Activated CD4-positive, alpha-beta memory T cell treated with anti-CD3 and anti-CD28 coated beads for 36 hours (primary cell): ENCODE measurements at places on chromosomes 6 and 20.

DNA sequence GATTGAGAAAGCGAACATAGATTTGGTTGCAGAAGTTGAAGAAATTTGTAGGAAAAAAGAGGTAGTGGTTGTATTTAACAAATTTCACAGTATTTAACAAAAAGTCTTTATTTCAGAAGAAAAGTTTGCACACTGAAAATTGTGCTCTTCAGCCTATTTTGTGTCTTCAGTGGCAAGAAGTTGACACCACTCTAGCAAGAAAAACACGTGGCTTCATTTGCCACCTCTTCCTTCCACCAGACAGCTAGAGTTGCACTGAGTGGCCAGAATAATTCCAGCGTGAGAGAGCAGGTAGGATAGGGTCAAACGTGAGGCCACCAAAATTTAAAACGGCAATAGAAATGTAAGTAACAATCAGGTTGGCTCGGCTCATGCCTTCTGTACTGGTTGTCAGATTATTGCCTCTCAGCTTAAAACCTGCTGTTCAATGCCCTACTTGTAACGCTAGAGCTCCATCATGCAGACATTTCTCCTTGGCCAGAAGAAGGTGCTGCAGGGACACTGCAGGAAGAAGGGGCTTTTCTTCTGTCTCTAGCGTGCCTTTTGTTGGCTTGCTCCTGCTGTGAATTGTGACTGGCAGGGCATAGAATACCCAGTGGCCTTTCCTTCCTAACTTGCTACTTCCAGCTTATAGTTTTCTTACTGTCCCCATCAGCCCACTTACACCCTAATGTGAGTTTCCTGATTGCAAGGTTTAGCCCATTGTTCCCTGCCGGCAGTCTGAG, 12.1 kb downstream of the TRAPPC3L start:
- peaks cover 12% of the 10 kb centered on the region for H3K27me3 ChIP-seq
- H3K36me3 ChIP-seq: no peaks in the 10 kb centered on the region
- no peak overlapping the region for H3K4me3 ChIP-seq
- H3K4me1 ChIP-seq: no peaks in the 10 kb centered on the region
- no peak for DNase-seq

- H3K4me3 ChIP-seq: no peak overlapping the region
- H3K27me3 ChIP-seq: no peaks in the 10 kb centered on the region
- no peak for DNase-seq
- peaks cover 21% of the 10 kb centered on the region for H3K36me3 ChIP-seq
Observed at GRCh38 chr6:161216616-161217205, 57.1 kb downstream of the AGPAT4 start.

DNA sequence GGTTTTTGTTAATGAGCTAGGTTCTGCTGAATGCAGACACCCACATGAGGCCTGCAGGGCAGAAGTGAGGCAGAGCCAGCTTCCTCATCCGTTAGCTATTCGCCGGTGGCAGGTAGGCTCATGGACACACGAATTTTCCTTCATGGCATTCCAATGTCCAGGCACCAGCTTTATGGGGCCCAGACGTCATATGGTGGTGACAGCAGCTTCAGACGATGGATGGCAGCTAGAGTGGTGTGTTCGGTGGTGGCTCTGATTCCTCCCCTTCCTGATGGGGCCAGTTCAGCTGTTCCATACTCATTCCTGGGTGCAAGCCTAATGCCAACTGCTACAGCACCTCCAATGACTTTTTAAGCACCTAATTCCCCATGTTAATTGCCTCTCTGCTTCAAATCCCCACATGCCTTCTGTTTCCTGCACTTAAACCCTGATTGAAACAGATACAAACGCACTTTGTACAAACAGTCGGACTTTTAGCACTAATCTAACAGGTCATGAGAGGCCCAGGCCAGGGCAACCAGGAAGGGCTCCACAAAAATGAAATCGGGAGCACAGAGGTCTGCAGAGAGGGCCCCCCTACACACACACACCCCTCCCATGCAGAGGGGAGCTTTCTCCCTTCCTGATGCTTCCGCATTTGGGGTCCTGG, 35.7 kb upstream of the MLN start:
- H3K36me3 ChIP-seq: no peaks in the 10 kb centered on the region
- H3K27me3 ChIP-seq: peaks cover 2% of the 10 kb centered on the region
- H3K4me3 ChIP-seq: no peak overlapping the region
- H3K4me1 ChIP-seq: peaks cover 18% of the 10 kb centered on the region

DNA sequence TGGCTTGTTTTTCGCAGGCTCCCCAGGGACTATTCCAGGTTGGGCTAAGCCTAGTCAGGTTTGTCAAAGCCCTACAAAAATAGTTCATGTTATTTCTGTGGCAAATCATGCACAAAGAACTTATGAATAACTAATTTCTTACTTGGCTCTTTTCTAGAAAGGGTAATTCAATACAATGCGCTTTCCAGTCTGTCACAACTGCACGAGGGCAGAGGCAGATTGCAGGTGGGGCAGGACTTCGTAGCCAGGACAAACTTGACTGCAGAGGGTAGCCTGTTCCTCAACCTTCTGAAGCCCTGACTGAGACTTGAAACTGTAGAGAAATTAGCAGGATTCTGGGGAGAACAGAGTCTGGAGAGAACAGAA, 253.5 kb downstream of the QKI start:
- H3K36me3 ChIP-seq: no peaks in the 10 kb centered on the region
- peaks cover 8% of the 10 kb centered on the region for H3K4me1 ChIP-seq
- DNase-seq: no peak
- no peak overlapping the region for H3K27ac ChIP-seq
- H3K4me3 ChIP-seq: no peak overlapping the region

DNA sequence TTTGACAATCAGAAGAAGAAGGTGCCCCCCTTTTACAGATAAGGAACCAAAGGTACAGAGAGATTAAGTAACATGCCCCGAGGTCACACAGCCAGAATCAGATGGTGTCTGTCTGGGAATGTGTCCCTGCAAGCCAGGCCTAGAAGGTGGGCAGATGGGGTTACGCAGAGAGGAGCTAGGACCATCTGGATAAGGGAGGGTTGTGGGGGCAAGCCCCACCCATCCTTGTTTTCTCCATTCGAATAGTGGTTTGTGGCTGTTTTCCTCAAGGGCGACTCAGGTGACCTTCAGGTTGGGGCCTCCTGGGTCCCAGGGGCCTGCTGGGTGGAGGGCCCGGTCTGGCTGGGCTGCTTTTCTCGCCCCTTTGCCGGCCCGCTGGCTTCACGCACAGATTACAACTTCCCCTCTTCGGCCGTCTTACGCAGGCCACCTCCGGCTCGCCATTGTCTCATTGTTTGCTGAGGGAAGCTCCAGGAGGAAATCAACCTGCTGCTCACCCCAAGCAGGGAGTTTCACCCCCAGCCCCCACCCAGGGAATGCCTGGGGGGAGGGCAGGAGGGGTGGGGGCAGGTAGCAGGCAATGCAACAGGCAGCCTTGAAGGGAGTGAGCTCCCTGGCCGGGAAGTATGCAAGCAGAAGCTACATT, 30.8 kb upstream of the CSNK2A1 start:
- no peaks in the 10 kb centered on the region for H3K36me3 ChIP-seq
- no peaks in the 10 kb centered on the region for H3K4me1 ChIP-seq
- no peak overlapping the region for H3K27ac ChIP-seq
- H3K4me3 ChIP-seq: no peak overlapping the region
- peaks cover 28% of the 10 kb centered on the region for H3K27me3 ChIP-seq
- DNase-seq: no peak

DNA sequence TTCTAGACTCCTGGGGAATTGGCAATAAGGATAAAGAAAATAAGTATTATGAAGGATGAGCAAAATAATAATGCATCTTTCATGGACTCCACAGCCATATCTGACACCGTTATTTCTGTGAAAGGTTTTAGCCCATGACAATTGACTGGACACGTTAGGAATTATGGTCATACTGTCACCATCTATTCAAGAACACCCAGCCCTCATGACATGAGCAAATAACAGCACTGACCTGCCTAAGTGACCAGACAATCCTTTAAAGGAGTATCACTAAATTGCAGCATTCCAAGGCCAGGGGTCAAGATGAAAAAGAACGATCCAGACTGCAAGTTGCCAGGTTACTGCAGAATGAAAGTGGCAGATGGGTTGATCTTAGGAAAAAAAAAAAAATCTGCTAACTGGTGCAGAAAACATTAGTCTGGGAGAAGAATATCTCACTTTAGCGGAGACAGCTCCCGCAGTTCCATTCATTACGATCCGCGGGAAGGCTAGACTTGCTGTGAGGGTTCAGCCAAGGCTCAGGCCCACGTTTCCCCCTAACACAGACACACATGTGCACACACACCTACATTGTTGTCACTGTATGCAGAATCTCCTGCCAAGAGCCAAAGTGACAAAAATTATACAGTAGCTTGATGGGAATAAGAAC, 237.7 kb upstream of the AGPAT4 start:
- no peaks in the 10 kb centered on the region for H3K4me1 ChIP-seq
- no peaks in the 10 kb centered on the region for H3K27me3 ChIP-seq
- no peak overlapping the region for H3K4me3 ChIP-seq

- H3K4me3 ChIP-seq: no peak overlapping the region
- no peaks in the 10 kb centered on the region for H3K27me3 ChIP-seq
- H3K36me3 ChIP-seq: no peaks in the 10 kb centered on the region
- H3K4me1 ChIP-seq: no peaks in the 10 kb centered on the region
- no peak overlapping the region for H3K27ac ChIP-seq
- no peak for DNase-seq
Observed at GRCh38 chr6:101582792-101583191, 189.3 kb downstream of the GRIK2 start.

DNA sequence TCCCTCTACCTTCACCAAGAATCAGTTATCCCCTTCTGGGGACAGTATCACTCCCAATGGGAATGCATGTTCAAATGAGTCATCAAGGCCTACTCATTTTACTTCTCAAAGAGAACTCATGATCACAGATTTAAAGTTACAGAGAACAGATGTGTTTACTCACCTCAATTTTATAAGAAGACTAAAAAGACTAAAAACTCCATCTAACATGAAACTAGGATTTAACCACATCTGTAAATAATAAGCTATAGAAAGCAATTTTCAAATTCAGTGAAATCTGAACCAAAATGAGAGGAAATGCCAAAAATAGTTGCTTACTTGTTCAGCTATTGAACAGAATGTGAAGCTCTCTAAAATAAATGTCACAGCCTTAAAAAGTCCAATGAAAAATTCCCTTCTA, 300.1 kb upstream of the KCNQ5 start:
- no peak overlapping the region for H3K4me3 ChIP-seq
- no peak for DNase-seq
- no peaks in the 10 kb centered on the region for H3K27me3 ChIP-seq

DNA sequence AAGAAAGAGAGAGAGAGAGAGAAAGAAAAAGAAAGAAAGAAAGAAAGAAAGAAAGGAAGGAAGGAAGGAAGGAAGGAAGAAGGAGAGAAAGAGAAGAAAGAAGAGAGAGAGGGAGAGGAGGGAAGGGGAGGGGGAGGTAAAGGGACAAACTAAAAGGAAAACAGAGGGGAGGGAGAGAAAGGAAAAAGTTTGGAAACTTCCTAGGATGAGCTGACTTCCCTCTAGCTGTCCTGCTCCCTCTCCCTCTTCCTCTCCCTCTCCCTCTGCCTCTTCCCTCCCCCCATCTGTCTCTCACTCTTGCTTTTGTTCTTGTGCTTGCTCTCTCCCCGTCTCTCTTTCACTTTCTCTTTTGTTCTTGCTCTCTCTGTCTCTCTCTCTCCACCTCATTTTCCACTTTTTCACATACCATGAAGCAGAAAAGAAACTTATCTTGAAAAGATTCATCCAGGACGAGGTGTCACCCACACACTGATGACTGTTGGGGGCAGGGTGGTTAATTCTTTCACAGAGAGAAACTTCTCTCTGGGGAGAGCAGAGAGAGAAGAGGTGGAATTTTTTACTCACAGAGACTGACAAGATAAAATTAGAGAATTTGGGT, 56.4 kb upstream of the DUSP22 start:
- H3K4me1 ChIP-seq: peaks cover 43% of the 10 kb centered on the region
- H3K27me3 ChIP-seq: no peaks in the 10 kb centered on the region
- DNase-seq: peak; percentile 83
- peak overlapping the region; percentile 64 for H3K27ac ChIP-seq

DNA sequence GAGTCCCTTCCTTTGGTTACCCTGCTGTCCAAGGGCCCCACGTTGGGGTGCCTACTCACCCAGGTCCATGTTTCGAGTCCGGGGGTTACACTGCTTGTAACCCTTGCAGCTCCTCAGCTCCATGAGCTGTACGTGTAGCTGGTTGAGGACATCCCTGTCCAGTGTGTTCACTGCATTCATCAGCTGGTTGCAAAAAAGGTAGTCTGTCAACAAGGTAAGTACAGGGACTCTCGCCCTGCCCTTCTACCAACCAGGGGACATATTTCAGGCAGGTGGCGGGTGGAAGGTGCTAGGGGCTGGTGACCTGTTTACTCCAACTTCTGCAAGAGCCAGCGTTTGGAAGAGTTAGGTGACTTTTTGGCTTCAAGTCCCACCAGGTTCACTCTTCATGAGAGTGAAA, 123.6 kb downstream of the SULF2 start:
- no peak overlapping the region for H3K4me3 ChIP-seq
- H3K27me3 ChIP-seq: no peaks in the 10 kb centered on the region
- H3K4me1 ChIP-seq: peaks cover 2% of the 10 kb centered on the region

DNA sequence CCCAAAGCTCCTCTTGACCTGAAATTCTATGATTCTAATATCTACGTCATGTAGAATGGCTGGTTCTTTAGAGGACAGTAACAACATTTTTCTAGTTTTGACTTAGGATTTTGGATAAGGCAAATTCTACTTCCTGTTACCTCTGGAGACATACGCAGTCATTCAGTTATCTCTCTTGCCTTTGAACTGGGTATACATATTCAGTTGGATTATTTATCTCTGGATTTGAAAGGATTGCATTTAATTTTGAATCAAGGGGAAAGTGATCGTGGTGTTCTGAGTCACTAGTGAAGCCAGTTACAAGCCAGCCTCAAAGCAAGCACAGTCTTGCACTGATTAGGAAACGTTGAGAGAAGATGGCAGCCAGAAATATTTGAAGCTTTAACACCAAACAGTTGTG, 35.3 kb upstream of the BCAS1 start:
- H3K4me1 ChIP-seq: peaks cover 5% of the 10 kb centered on the region
- no peak overlapping the region for H3K4me3 ChIP-seq
- no peak overlapping the region for H3K27ac ChIP-seq
- no peaks in the 10 kb centered on the region for H3K36me3 ChIP-seq
- peaks cover 8% of the 10 kb centered on the region for H3K27me3 ChIP-seq

DNA sequence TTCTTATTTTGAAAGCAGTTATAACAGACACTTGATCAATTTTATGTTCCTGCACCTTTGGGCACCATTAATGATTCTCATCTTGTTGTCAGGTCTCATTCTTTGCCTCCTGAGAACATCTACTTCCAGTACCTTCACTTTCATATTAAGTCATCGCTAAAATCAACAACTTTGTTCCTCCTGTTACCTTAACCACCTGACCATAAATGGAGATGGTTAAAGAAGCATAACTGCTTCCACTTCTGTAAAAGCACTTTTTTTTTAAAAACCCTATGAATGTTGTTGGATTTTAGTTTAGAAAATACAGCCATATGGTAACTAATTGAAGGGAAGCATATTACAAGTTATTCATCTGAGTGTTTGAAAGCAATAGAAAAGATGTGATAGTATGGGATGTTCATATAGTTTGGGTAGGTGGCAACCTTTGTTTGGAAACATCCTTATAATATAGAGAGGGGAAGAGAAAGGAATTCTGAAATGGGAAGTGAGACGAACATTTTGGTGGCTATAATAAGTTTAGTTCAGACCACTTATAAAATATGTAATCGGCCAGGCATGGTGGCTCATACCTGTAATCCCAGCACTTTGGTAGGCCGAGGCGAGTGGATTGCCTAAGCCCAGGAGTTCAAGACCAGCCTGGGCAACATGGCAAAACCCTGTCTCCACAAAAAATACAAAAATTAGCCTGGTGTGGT, 53.9 kb downstream of the AFG1L start:
- H3K27me3 ChIP-seq: no peaks in the 10 kb centered on the region
- H3K36me3 ChIP-seq: peaks cover 10% of the 10 kb centered on the region
- H3K4me1 ChIP-seq: peaks cover 8% of the 10 kb centered on the region
- H3K4me3 ChIP-seq: no peak overlapping the region
- DNase-seq: no peak
- H3K27ac ChIP-seq: peak overlapping the region; percentile 11
